ENCODE measurements at places on chromosomes 11 and 22.

- no peak for DNase-seq
Observed at GRCh38 chr11:18188796-18189195, 16.2 kb downstream of the MRGPRX4 start.

- DNase-seq = no peak
Observed at GRCh38 chr22:42912059-42912458, 55.0 kb upstream of the ARFGAP3 start.

- DNase-seq = no peak
Observed at GRCh38 chr11:65415499-65416340, 6.9 kb upstream of the NEAT1 start.

GRCh38 chr22:38300946-38301345 lies 16.3 kb downstream of the CSNK1E start:
- DNase-seq = no peak

- DNase-seq = no peak
Observed at GRCh38 chr11:133797554-133797953, 47.8 kb downstream of the SPATA19 start.

- no peak for DNase-seq
Observed at GRCh38 chr11:68002575-68002937, 1.3 kb downstream of the UNC93B1 start.

DNA sequence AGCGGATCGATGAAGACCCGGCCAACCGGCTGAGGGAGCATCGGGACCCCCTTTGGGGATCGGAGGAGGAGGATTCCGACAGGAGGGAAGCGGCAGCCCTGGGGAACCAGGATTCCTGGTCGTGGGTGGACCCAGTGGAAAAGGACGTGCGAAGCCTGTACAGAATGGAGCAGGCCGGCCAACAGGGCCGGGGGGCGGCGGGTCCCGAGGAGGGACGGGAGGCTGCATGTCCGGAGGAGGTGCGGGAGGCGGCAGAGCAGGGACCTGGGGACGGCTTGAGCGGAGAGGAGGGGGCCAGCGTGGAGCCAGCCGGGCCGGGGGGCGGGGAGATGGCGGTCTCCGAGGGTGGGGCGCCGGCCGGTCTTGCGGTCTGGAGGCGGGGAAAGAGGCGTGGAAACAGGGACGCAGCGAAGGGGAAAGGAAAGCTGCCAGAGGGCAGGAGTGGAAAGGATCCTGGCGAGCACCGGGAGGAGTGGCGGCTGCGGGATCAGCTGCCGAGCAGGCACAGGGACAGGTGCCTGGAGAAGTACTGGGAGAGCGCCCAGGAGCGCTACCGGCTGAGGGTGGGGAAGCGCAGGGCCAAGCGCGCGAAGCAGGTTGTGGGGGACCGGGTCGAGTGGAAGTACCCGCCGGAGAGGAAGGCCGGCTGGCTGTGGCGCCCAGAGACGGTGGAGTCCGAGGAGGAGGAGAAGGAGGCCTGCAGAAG lies at the start of gene ANO5:
TSS of gene ANO5 (plus strand) at position 444 of the 706 bp plus-strand sequence. CDS start 408 bp downstream, outside the sequence.
- DNase-seq = no peak

- DNase-seq = no peak
Observed at GRCh38 chr11:15651816-15652215, 537.1 kb downstream of the INSC start.

GRCh38 chr11:37861671-37862070 lies 1263.6 kb upstream of the RAG2 start:
- no peak for DNase-seq

- DNase-seq = no peak
Observed at GRCh38 chr11:15412054-15412453, 297.3 kb downstream of the INSC start.

DNA sequence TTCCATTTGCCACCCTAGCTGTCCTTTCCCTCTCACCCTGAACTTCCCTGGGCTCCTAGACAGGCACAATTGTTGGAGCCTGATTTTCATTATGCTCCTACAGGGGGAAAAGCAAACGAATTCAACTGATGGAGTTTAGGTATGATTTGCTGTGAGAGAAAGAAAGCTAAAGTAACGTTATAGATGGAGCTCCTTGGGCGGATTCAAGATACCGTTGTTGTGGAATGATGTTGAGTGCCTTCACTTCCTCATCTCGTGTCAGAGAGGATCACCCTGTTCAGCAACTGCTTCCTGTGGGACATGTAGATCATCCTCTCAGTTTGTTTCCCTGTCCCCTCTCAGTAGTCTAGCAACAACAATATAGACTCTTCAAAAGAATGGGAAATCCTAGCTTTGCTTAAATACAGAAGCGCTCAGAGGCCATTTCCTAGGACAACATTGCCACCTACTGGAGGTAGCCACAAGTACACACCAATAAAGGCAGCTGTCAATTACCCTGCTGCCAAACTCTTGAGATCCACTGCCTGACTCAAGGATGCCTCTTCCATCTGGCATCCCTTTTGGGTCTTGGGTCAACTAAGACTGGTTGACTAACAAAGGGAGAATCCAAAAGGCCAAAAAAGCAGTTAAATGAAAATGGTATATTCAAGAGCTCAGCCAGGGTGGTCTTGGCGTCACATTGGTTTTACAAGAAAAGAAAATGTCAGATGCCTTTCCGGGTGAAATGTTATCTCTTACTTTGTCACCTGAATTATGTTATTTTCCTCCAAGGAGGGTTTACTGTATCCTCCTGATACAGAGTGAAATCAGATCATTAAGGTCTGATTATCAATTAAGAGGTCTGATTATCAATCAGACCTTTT lies 13.5 kb upstream of the DTX4 start:
- no peak for DNase-seq

DNA sequence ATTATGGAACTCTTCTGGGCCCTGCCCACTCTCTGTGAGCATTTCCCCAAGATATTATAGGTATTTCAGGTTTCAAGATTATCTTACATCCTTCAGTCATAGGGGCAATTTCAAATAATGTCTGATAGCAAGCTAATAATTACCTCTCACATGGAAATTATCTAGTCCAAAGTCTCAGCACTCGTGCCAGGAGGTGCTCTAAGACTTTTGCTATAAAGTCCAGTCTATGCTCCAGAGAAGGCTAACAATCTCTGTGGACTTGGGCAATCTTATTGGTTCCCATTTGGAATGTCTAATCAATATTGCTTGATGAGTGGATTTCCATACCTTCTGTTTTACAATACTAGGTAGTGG lies 5.4 kb downstream of the TREH start:
- no peak for DNase-seq

GRCh38 chr22:23684561-23685031 lies 6.2 kb upstream of the RGL4 start:
- DNase-seq = no peak

- DNase-seq = no peak
Observed at GRCh38 chr11:2813141-2813908, 72.2 kb downstream of the CDKN1C start.
